Hematopoietic multipotent progenitor cell treated with erythropoietin and hydrocortisone succinate and interleukin-3 and kit ligand, for 17 days (in vitro differentiated cells): ENCODE measurements at places on chromosomes 5 and 9.

DNA sequence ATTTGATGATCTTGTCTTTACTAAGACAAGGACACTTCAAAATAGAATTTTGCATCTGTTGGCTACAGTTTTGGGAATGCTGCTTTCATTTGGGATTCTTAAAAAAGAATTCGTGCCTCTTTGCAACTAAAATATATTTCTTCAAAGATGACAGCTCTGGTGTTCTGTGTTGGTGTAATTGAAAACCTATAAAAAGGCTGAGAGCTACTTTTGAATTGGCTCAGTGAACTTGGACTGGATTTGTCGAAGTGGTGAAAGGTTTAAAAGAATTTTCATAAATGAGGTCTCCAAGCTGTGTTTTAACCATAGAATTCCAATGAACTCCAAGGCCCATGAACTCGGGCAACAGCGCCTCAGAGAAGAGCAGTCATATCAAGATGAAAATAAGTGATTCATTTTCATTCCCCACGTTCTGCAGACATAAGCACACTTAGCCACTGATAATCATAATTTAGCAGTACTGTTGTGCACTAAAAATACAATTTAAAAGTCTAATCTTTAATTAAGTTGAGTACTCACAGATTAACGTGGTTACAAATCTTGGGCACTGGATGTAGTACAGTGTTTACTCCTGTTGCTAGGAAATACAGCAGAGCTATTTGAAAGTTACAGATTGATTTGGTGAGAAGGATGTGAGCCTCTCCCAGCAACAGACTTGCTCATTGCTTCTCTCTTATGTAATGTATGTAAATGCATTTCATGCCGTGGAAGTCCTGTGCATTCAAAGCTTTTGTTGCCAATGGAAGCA is 10.9 kb downstream of the SNCAIP start:
- DNase-seq = no peak

- DNase-seq = no peak
Observed at GRCh38 chr5:160685695-160686094, 166.3 kb downstream of the ATP10B start.

DNA sequence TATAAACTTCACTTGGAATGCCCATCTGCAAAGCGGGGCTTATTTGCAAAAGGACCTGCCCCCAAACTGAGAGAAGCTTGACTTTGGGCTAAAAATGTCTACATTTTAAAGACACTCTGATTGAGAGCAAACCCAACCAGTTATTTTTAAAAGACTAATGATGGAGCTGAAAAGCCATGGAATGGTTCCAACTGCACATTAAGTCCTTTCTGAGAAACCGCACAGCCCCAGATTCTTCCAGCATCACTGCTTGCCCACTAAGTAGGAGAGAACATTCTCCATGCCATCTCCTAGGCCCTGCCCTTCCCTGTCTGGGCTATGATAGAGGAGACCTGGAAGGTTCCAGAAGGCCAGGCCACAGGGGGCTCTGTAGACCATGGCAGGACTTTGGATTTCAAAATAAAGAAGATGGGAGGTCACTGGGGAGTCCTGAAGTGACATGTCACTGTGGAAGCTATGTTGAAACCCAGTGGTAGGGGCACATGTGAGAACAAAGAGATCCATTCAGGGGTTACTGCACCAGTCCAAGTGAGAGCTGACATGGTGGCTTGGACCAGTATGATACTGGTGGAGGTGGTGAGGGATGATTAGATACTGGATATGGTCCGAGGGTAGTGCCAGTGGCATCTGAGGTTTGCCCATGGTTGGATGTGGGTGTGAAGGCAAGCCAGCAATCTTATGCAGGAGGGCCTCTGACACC is 179.2 kb downstream of the DAB2IP start:
- DNase-seq = no peak

GRCh38 chr9:36530224-36530623 is 42.5 kb upstream of the MELK start:
- DNase-seq = no peak
